Right renal pelvis (tissue), 4 donors: ENCODE measurements at places on chromosomes 1 and 21.
A peak's percentile ranks its signal among the peaks of the same experiment; 100 is the strongest.

DNA sequence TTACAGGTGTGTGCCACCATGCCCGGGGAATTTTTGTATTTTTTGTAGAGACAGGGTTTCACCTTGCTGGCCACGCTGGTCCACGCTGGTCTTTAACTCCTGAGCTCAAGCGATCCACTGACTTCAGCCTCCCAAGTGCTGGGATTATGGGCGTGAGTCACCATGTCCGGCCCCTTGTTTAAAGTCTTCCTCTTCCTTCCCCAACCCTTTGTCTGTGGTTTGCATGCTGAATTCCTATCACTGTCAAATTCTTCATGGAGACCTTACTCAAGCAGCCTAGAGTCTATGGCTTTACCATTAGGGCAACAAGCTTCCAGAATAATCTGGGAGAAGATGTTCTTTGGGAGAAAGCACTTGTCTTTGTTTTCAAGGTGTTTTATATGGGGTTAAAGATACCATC, 34.7 kb downstream of the B3GALT5 start:
- no peak for DNase-seq

DNA sequence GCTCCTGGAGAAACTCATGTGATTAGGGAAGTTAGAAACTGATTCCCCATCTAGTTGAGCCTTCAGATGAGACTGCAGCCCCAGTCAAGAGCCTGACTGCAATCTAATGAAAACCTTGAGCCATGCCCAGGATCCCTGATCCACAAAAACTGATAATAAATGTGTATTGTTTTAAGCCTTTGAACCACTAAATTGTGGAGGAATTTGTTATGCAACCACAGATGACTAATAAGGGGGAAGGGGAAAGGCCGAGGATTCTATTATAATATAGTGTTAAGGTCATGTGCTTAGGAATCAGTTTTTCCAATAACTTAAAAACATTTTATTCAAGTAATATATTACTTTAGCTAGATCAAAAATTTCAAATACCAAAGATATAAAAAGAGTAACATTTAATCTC, 52.8 kb upstream of the USP25 start:
- DNase-seq = no peak

DNA sequence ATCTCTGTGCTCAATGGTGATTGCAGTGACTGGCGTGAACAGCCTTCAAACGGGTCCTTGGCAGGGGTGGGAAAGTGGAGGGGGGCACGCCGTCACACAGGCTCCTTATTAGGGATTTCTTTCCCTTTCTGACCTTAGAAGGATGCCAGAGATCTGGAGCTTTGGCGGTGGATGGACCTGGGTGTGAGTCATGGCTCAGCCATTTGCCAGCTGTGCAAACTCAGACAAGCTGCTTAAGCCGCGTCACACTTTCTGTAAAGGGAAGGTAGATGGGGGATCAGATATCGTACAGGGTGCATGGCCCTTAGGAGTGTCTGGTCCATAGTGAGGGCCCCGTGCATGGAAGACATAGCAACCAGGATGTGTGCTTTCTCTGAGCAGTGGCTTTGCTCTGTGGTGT, 48.3 kb upstream of the C1orf174 start:
- DNase-seq = no peak

DNA sequence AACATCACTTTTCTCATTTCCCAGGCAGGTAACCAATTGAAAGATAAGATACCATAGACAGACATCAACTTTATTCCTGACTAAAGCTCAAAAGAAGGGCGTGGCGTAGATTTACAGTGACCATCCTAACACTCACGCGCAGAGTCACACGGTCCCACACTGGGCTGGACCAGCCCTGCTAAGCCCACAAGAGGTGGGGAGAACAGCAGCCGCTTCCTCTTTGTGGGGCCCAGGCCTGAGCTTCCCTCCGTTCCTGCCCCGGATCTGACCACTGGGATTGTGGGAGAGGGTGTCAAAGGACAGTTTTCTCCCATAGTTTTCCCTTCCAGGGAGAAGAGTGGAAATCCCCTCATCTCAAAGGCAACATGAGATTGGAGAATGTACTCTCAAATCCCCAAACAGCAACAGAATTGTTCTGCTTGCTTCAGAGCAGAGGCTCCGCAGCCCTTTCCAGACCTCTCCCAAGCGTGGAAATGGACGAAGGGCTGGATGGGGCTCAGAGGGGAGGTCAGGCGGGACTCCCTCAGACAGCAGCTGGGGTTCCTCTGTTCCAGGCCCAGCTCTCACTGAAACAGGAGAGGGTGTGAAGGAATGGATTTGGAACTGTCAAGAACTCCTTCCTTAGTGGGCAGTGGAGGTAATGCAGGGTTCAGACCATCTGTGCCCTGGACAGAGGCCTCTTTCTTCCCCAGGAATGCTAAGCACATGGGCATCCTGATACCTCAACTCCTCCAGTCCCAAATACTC, 33.7 kb downstream of the L1TD1 start:
- DNase-seq = no peak

GRCh38 chr1:198906739-198907422, 268.0 kb downstream of the PTPRC start:
- no peak for DNase-seq

DNA sequence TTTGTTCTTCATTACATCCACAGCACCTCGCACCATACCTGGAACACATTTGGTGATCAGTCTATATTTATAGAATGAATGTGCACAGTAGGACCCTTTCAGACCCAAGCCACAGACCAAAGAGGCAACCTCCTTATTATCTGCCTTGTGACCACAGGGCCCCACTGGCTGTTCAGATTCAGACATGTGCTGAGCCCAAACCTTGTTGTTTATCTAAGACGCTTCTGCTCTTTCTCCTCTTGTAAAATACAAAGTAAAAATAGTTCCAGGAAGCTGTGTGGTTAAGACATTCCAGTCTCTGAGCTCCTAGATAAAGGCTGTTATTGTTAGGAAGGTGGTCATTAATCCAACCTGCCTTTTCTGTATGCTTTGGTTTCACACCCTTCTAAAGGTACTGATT, 3.6 kb upstream of the SCMH1 start:
- no peak for DNase-seq

DNA sequence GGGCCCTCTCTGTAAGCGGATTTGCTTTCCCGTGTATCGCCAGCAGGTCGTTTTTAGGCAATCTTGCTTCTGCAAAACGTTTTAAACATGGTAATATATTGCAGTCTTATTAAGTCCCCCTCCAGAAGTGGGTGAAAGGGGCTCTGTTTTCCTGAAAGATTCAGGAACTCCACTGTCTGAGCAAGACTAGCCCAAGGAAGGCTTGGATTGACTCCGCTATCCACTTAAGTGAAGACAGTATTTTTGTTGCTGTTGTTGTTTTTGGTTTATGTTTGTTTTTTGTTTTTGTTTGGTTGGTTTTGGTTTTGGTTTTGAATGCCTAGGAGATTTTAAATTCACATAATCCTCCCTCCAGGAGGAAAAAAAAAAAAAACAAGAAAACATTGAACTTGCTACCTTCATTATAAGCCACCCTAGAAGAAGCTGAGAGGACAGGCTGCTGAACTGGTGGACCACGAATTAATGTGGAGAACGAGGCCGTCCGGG, 29.1 kb upstream of the NFIA start:
- no peak for DNase-seq

- no peak for DNase-seq
Observed at GRCh38 chr1:24896596-24897262, 33.3 kb downstream of the RUNX3 start.

DNA sequence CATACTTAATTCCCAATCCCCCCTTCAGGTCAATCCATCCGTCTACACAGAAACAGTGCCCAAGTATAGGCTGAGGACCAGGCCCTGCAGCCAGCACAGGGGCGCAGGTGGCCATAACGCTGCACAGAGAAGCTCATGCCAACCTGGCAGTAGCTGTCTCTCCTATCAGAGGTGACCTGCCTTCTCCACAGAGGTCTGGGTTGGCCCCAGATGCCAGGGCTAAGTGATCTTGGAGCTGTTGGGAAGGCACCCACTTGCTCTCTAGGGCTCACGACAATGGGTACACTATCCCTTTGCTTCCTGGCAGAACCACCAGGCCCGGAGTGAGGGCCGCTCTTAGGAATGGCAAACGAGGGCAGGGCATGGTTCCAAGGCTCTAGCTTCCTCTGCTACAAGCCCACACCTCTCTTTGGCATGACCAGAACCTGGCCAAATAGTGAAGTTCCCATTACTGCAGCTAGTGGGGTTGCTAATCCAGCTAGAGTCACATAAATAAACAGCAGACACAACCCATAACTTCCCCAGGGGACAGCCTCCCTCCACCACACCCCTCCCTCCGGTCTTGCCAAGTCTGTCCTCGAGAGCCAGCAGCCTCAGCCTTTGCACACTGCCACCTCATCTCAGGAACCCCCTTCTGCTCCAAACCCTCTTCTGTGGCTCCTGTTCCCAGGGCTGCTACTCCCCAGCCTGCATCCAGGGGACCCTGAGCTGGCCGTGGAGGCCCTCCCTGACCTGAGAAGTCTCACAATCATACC, 113.0 kb downstream of the GLIS1 start:
- no peak for DNase-seq

DNA sequence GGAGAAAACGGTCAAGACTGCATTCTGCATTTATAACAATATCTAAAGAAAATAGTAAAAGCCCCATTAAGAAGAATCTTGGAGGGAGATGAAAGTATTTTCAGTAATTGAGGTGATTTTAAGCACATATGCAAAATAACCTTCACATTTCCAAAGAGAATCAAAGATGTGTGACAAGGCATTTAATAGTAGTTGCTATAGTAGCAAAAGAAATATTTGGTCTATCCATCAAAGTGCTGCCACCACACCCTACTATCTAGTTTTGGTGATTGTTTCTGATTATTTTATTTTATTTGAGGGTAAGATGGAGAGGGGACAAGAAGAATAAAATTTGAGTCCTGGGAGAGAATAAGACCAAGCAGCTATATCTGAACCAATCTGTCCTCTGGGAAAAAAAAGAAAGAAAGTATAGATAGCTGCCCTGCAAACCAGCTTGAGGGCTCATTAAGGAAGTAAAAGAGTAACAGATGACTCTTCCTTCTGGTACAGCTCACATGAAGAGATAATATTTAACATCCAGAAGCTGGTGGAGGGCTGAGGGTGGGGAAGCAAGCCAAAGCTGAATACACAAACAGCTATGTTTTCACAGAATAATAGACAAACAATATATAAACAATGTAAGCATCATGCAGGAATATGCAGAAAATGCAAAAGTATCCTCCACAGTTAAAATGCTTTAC, 47.2 kb upstream of the RASAL2 start:
- DNase-seq = no peak

- DNase-seq = no peak
Observed at GRCh38 chr1:24318615-24319311, 394 bp upstream of the GRHL3 start.

- no peak for DNase-seq
Observed at GRCh38 chr1:108972951-108973350, 9.7 kb upstream of the CLCC1 start.

DNA sequence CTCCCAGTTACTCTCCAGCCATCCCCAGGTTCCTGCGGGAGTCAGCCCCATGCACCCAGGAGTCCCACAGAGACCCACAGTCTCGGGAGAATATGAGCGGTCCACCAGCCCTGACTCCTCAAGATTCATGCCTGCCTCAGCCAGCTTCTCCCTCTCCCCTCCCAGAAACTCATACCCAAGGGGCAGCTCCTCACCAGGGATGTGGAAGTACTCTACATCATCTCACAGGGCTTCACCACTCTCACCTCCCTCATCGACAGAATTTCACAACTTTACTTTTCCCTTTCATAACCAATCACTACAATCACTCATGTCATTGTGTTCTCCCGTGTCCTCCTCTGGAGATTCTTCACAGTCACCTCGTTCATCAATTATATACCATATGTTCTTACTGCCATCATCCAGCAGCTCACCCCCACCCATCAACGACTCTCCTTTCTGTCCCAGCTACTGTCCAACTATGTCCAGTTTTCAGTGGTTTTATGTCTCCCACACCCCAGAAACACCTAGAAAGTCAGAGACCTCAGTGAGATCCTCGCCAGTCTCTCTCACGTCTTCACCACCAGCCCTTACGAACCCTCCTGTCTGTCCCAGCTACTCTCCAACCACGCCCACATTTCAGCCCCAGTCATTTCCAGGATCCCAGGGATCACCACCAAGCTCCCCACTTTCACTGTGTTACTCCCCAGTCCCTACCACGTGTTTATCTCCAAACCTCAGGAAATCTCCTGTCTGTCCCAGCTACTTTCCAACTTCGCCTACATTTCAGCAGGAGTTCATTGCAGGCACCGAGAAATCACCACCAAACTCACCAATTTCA, 1530.1 kb upstream of the TPTE start:
- no peak for DNase-seq

DNA sequence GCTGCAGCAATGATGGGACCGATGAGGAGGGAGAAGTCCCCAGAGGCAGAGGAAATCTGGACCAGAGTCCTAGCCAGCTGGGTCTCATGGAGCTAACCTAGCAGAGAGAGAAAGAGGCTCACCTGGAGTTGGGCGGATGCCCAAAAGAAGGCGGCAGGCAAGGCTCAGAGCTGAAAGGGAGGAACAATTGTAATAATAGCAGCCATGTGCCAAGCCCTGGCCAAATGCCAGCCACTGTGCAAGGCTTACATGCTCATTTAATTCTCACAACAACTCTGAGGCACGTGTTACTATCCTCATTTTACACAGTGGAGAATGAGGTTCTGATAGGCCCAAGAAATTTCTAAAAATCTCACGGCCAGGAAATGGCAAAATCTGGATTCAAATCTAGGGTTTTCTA, 50.0 kb upstream of the ZNF648 start:
- DNase-seq = no peak

GRCh38 chr1:77533660-77534305, 148.7 kb downstream of the ZZZ3 start:
- DNase-seq = peak; percentile 53

DNA sequence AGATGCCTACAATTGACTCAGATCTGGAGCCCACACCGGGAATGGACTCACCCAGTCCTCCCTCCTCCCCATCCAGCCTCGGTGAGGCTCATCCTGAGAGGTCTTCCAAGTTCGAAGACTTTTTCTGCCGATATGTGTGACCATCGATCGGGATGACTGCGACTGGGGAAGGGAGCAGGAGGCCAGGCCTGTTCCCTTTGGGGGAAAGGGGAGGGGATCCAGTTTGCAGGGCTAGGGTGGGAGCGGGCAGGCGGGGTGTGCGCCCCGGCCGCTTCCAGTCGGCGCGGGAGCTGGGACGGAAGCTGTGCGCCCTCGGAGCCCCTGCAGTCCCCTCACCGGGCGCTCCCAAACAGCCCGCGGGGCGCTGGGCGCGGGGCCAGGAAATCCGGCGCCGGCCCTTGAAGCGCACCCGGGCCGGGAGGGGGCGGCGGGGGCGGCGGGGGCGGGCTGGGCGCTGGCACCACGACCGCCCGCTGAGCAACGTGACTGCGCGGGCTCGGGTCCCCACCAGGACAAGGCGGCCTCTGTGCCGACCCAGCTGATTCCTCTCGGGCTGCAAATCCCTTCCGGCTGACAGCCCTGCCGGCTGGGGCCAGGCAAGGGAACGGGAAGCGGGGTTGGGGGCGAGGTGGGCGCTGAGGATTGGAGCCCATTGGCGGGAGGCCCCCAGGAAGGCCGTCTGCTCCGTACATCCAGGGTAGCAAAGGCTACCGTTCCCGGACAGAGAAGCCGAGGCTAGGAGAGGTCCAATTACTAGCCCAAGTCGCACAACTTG, 103.9 kb downstream of the EBNA1BP2 start:
- DNase-seq = no peak

DNA sequence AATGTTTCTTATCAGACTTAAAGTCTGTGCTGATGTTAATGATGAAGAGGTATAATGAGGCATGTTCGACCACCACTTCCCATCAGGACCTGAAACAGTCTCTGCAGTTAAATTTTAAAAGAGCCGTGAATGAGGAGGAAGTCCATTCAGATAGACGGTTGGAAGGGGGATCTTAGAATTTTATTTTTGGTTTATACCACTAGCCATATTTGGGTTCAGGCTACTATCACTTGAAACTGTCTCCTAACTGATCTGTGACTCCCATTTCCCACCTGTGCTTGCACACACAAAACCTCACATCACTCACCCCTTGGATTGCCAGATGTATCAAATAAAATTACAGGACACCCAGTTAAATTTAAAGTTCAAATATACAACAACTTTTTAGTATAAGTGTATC, 9.9 kb upstream of the ANKRD13C start:
- DNase-seq = no peak
